Stimulated activated CD4-positive, alpha-beta T cell treated with anti-CD3 and anti-CD28 coated beads, Interleukin-15, amount 100 ng/mL, for 1 hour (primary cell): ENCODE measurements at places on chromosomes 3 and 15.

DNA sequence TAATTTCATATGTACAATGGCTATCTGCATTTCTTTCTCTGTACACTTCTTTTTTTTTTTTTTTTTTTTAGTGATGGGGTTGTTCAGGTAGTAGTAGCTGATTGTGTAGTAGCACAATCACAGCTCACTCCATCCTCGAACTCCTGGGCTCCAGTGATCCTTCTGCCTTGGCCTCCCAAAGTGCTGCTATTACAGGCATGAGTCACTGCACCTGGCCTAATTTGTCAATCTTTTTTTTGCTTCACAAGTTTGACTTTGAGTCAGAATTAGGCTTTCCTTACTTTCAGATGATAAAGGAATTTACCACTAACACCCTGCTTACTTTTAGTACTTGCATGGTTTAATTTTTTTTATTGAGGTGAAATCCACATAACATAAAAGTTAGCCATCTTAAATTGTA lies 28.0 kb downstream of the MAP1A start:
- DNase-seq, result no peak

DNA sequence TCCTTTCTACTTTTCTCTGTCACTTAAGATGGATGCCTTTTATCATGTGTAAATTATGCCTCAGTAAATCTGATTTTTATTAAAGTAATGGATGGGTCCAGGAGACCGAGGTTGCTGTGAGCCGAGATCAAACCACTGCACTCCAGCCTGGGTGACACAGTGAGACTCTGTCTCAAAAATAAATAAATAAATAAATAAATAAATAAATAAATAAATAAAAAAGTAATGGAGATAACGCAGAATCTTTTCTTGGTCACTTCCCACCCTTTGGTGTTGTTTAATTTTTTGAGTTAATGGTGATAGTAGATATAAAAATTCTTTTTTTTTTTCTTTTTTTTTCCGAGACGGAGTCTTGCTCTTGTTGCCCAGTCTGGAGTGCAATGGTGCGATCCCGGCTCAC lies 44.1 kb upstream of the MUC13 start:
- DNase-seq, result no peak

GRCh38 chr3:39109086-39109485 lies 1.6 kb downstream of the TTC21A start:
- no peak for DNase-seq

DNA sequence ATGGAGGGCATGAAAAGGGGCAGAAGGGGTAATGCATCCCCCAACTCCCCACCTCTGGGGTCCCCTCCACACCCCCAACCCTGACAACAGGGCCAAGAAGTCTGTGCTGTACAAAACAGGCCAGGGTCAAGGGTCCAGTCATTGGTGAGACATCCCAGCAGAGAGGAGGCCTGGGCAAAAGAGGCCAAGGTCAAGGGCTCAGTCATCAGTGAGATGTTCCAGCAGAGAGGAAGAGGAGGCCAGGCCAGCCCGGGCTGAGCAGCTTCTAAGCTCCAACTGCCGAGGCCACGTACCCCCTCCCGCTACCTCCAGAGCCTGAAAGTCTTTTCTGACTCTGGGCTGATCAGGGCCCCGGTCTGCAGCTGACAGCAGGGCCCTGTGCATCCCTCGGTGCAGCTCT lies 52.4 kb downstream of the LHFPL4 start:
- DNase-seq, result no peak

- DNase-seq, result no peak
Measured at GRCh38 chr15:80556694-80557367, 138.3 kb upstream of the ABHD17C start.

DNA sequence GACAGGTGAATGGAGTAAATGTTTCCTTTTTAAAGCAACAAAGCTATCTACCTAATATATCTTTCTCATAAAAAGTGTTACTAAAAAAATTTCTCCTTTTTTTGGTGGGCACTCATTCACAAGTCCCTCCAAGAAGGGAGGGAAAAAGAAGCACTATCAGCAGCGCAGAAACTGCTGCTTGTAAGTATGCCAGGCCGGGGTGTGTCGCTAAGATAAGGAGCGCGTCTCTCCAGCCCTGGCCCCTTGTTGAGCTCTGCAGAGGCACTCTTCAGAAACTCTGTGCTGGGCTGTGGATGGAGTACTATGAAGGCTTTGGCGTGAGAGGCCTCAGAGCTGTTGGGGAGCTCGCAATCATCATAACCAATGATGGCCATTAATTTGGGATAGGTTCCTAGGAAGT lies 49.1 kb downstream of the ZDHHC3 start:
- no peak for DNase-seq

GRCh38 chr3:70090322-70090913 lies 90.9 kb downstream of the SAMMSON start:
- no peak for DNase-seq
